NCI-H1417 treated with DMSO at 0.1 percent for 48 hours (cell line): ENCODE measurements at places on chromosomes 7 and 10.

- DNase-seq = no peak
These were observed 97.6 kb downstream of the SUGCT start for GRCh38 chr7:40232242-40232893.

- no peak for DNase-seq
These were observed 67.5 kb downstream of the STRA8 start for GRCh38 chr7:135300913-135301765.

- DNase-seq = no peak
These were observed 33.4 kb upstream of the AFAP1L2 start for GRCh38 chr10:114437473-114438292.

DNA sequence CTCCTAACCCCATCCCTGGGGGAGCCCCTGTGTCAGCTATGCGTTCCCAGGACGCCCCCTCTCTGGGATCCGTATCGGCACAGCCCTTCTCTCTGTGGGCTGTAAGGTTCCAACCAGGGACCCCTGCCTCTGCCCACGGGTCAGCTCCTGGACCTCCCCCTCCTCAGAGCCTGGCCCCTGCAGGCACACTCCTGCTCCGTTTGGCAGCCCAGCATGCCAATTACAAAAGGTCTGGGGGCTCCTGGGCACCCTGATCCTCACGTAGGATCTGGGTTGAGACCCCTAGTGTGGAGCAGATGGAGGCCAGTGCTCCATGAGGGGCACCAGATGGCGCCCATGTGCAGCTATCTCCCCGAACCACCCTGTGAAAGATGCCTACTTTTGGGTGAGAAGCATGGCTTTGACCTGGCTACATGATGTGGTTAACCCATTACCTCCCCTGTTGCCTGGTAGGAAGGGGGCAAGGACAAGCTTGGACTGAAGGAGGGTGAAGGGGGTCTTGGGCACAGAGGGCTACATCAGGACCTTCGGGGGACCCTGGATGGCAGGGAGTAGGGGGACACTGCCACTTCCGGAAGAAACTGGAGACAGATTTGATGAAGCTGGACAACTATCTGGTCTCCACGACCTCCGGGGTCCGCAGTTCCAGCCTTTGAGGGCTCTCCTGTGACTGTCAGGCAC is 9.0 kb downstream of the TACR2 start:
- DNase-seq = no peak

DNA sequence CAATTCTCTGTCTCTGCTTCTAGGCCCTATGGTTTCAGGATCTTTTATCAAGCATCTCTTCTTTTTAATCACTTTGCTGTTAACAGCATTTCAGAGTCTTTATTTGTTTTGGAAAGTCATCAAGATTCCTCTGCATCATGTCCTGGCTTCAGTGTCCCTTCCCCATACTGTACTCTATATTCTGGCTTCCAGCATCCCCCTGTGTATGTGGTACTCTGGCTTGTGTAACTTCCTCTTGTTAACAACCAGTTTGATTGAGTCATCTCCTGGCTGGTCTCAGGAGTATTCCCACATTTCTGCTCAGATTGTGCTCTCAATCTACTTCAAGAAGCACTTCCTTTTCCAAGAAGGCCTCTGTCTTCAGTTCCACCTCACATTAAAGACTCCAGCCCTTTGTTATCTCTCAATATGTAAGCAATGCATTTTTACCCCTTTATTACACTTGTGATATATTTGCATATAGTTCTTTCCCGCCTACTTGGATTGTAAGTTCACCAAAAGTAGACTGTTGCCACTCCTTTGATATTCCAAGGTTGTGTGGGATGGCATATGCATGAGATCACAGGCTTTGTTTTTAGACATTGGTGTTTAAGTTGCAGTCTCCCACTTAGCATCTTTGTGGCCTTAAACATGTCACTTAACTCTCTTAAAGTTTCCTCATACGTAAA is 15.1 kb upstream of the ATE1 start:
- no peak for DNase-seq

DNA sequence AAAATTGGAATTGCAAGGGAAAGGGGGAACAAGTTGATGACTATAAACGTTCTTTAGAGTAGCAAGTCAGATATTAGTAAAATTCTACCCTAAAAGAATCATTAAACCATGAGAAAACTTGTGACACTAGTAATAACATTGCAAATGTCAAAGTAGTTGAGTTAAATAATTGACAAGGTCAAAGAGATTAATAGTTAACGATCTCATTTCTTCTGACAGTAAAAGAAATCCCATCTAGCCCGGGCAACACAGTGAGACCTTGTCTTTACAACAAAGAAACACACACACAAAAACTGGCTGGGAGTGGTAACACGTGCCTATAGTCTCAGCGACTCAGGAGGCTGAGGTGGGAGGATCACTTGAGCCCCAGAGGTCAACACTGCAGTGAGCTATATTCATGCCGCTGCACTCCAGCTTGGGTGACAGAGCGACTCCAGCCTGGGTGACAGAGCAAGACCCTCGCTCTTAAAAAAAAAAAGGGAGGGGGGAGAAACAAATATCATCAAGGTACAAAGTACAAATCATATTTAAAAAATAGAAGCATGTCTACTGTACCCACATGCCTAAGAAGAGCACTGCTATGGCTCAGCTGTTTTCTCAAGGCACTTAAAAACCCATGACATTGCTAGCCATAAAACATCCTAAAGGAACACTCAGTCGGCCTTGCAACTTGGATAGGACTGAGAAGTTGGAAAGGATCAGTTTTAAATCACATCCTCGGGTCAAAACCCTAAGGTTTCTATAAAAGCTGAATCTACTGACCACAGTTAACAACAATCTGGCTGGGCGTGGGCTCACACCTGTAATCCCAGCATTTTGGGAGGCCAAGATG is 401.1 kb downstream of the PARD3 start:
- DNase-seq = no peak

DNA sequence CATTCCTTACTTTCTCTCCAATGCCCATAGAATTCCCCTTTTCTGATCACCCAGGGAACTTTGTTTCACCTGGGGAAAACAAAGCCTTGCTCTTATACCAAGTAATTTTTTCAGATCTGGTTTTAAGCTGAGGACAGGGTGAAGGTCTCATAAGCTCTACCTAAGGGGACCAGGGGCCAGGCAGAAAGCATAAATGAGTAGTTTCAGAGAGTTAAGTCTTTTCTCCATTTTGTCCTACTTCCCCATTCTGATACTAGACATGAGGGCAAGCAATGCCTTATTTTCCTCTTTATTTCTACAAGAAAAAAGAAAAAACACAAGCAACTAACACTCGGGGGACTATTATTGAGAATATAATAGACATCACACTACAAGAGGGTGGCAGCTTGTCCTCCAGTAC is 2.9 kb downstream of the AKR1D1 start:
- DNase-seq = no peak

GRCh38 chr10:79905322-79906314 is 43.3 kb downstream of the SFTPD start:
- DNase-seq = no peak

DNA sequence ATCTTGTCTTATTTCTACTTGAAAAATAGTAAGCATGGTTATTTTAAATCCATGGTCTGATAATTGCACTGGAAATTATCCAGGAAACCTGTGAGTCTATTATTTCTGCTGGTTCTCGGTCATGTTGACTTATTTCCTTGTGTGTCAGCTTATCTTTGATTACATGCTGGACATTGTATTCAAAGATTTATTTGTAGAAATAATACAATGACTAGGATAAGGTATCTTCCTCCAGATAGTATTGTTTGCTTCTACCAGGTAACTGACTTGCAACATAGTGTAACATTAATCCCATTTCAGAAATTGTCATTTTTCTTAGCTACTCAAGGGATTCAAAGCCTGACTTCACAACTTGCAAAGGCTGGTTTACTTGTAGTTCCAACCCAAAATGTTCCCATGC is 33.4 kb downstream of the PLXNA4 start:
- no peak for DNase-seq

GRCh38 chr10:44636625-44637024 is 251.7 kb upstream of the CXCL12 start:
- DNase-seq = no peak

- no peak for DNase-seq
These were observed 20.4 kb upstream of the GOT1 start for GRCh38 chr10:99450624-99451498.

DNA sequence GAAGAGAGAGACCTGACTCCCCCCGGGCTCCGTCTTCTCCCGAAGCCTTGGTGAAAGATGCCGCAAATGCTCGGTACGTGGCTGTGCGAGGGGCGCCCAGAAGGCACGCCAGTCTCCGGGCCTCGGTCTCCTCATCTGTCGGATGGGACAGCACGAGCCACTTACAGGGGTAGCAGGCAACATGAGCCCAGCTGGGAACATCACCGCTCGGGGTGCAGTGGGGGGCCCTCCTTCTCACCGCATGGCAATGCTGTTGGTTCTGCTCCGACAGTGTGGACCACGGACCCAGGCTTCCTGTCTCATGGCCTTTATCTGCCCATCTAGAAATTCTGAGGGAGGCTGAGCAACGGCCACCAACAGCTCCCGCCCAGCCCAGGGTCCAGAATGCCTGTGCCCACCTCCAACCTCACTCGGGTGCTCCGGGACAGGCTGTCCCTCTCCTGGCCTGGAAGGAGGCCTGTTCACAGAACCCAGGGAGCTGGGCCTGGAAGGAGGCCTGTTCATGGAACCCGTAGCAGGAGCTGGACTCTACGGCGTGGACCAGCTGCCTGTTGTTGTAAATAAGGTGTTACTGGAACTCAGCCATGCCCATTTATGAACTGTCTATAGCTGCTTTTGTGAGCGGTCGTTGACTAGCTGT is 15.8 kb downstream of the ADAP1 start:
- no peak for DNase-seq

DNA sequence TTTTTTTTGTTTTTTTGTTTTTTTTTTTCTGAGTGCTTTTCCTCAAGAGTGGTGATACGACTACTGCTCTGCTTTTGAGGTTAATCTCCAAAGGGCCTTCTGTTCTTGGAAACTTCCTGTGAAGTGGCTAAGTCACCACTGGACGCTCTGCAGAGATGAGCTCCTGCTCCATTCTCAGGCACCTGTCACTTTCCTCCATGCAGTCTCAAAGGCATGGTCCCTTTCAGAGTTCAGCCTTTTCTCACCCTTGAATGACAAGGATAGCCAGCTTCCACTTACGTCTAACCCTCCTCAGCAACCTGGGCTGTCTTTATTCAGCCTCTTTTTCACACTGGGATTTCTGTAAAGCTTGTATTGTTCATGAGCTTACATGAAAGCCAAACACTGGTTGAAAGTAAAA is 65.8 kb downstream of the BMPER start:
- DNase-seq = no peak

DNA sequence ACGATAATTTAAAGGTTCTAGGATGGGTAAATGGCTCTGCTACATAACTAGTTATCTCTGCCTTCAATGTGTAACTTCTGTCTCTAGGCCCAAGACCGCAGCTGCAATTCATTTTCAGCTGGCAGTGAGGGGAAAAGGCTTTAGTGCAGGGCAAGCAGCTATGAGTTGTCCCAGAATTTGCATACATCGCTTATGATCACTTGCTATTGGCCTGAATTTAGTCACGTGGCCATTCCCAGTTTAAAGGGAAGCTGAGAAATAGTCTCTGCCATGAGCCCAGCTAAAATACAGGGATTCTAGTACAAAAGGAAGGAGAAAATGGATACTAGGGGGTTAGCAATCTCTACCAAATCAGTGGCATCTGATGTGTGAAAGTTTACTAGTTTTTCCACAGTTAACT is 145.8 kb upstream of the IMMP2L start:
- DNase-seq = no peak

DNA sequence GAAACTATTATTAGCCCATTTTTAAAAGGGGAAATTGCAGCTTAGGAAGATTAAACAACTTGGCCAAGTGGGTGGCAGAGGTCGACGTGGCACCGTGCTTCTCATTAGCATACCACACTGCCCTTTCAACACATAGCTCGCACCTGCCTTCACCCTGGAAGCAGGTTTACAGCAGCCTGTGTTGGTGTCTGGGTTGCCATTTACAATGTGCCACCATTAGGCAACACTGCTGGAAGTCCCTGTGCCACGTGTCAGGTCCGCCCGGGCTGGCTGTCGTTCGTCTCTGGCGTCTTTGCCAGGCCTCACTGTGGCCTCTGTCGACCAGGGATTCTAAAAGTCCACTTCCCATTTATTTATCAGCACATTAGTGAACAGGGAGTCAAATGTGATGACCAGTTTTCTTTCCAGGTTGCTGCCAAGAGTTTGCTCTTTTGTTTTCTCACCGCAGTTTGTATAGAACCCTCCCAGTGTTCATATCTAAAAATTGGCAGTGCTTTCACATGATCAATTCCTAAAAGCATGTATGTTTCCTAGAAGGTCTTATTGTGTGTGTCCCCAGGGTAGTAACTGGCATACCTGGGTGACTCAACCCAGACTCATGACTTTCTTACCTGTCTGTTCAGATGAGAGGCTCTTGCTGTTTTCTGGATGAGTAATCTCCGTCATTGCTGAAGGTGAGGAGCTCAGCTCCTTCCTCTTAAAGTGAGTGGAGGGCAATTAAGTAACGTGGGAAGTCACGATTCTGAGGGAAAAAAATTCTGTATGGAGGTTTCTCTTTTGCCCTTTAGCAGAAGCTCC is 9.2 kb downstream of the INSIG1 start:
- DNase-seq = no peak

DNA sequence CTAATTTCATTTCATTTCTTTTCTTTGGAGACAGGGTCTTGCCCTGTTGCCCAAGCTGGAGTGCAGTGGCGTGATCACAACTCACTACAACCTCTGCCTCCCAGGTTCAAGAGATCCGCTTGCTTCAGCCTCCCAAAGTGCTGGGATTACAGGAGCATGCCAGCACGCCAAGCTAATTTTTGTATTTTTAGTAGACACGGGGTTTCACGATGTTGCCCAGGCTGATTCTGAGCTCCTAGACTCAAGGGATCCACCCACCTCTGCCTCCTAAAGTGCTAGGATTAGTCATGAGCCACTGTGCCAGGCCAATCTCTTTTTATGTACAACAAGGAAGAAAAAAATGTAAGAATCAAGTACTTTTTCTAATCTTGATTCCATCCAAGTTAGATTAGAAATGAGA is 10.7 kb upstream of the KMT2E start:
- no peak for DNase-seq

DNA sequence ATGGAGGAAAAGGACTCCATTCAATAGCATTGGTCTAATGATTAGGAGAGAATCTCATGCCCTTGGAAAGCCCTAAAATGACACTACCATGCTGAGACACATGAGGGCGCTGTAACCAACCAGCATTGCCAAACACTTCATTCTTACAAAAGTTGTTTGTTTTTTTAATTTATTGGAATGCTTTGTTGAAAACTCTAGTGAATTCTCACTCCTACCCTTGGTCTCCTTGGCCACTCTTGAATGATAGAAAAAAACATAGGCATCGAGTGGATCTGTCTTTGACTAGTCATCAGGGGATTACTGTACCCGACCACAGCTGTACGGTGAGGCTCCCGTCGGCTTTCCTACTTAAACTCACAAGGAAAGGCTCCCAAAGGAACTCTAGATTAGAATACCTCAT is 29.3 kb upstream of the ADD3 start:
- DNase-seq = no peak
